ENCODE measurements at places on chromosomes 6 and 20.

GRCh38 chr20:32231245-32231644 is 23.6 kb downstream of the POFUT1 start:
- DNase-seq, result no peak

- DNase-seq, result no peak
Observed at GRCh38 chr6:106379951-106380350, 19.4 kb downstream of the CRYBG1 start.

- no peak for DNase-seq
Observed at GRCh38 chr6:56475736-56476457, 166.8 kb downstream of the DST start.

DNA sequence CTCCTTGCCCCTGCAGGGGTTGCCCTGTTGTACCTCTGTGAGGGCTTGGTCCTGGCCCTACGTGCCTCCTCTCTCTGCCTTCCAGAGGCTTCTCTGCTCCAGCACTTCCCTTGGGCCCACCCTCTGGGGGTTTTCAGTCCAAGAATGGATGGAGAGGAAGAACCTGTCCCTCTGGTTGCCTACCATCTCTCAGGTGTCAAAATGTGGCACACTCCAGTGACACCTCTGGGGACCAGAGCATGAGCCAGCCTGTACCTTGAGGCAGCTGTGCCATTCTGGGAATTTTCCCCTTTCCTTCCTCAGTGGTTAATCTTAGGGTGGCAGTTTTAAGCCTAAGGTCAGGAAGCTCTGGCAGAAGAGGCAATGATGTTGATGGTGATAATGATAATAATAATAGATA is 115.2 kb upstream of the ARMC2 start:
- no peak for DNase-seq

GRCh38 chr6:33846226-33846625 is 42.4 kb upstream of the MLN start:
- no peak for DNase-seq

GRCh38 chr6:87636315-87636714 is 46.4 kb downstream of the ORC3 start:
- no peak for DNase-seq

DNA sequence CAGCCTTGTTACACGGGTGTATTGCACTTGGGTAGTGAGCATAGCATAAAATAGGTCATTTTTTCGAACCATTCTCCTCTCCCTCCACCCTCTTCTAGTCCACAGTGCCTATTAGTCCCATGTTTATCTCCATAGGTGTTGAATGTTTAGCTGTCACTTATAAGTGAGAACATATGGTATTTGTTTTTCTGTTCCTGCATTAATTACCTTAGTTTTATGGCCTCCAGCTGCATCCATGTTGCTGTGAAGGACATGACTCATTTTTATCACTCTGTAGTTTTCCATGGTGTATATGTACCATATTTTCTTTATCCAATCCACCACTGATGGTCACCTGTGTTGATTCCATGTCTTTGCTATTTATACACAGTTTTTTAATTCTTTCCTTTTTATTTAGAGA is 889.5 kb downstream of the EYS start:
- no peak for DNase-seq

- DNase-seq, result no peak
Observed at GRCh38 chr6:14360565-14360964, 243.0 kb downstream of the CD83 start.

DNA sequence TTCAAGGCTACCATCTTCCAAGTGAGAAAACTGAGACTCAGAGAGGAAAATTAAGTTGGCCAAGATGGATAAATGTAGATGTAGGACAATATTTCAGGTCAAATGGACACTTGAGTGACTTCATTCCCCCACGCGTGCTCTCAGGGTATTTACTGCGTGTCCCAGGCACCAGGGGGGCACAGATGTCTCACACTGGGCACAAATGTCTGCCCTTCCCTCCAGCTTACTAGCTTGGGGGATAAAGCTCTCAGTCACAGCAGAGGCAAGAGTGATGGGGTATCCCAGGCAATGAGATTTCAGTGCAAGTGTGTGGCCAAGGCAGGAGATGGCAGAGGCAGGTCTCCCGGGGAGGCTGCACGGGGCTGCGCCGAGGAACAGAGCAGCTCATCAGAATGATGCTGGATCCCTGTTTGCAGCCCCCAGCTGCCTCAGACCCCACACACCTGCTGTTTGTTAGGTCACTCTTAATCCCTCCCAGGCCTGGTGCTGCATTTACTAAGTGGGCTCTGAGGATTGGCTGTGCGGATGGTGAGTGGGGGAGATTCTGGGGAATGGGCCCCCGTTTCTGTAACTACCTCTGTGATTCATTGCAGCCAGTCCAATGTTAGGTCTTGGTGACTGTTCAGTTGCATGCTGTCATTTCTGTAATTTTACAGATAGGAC is 44.1 kb downstream of the PTK7 start:
- no peak for DNase-seq

- no peak for DNase-seq
Observed at GRCh38 chr6:10908228-10908627, 21.4 kb downstream of the SYCP2L start.

- DNase-seq, result no peak
Observed at GRCh38 chr20:10432079-10432478, 1.9 kb downstream of the MKKS start.

DNA sequence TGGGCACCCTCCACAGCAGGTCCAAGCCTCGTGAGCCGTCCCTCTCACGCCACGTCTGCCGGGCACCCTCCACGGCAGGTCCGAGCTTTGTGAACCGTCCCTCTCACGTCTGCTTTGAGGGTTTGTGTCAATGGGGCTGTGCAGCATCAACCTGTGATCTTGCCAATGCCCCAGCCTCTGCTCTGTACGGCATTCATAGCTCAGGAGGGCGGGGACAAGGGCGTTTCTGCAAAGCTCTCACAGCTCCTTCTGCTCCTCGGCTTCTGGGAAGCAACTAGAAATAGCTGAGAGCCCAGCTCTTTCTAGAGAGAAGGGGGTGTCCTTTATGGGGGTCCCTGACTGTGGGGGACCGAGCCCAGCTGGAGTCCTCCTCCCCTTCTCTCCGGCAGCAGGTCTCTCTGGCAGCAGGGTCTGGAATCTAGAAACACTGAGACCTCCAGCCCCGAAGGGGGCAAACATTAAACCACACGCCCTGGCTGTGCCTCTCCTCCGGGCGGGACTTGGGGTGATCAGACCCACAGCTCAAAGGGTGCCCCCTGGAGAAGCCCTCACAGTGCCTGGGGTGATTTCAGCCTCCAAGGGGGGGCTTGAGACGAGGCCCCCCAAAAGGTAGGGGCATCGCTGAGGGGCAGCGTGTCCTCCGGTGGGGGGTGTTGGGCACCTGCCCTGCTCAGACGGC is 41.2 kb upstream of the CHRNA4 start:
- DNase-seq, result no peak

DNA sequence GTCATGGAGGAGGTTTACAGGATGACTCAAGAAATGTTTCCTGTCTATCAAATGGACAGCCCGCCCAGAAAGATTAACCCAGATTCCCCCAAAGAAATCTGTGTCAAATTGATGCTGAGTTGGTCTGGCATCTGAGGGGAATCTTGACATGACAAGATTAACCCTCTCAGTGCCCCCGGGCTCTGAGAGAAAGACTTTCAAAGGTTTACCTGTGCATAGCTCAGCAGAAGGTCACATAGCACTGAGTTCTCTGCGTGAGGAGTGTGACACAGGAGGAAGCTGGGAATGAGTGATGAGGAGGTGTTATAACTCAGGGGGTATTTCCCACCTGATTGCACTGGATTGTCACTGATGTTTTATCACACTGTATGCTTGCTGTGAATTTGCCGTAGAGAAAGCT is 601.2 kb downstream of the DHX35 start:
- no peak for DNase-seq

- no peak for DNase-seq
Observed at GRCh38 chr6:73169111-73169510, 56.2 kb downstream of the KHDC1L start.

DNA sequence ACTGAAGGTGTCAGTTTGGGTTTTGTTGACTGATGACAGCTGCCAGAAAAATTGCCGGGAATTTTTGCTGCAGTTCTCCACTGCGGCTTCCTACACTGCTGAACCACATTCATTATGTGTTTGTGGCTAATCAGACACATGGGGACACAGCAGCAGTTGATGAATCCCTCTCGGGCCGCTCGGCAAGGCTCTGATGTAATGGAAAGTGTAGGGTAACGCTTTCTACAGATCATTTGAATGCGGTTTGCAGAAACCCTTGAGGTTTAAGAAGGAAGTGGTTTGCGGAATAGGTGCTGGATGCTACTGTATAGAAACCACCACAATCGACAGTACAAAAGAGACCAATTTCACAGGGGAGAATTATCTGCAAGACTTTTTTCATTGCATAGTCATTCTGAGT is 138.7 kb upstream of the SASH1 start:
- DNase-seq, result no peak

- no peak for DNase-seq
Observed at GRCh38 chr20:55830121-55830827, 175.0 kb downstream of the CBLN4 start.

- no peak for DNase-seq
Observed at GRCh38 chr20:63325021-63325471, 32.1 kb downstream of the COL20A1 start.

GRCh38 chr20:51507216-51508036 is 35.1 kb downstream of the NFATC2 start:
- DNase-seq, result no peak

DNA sequence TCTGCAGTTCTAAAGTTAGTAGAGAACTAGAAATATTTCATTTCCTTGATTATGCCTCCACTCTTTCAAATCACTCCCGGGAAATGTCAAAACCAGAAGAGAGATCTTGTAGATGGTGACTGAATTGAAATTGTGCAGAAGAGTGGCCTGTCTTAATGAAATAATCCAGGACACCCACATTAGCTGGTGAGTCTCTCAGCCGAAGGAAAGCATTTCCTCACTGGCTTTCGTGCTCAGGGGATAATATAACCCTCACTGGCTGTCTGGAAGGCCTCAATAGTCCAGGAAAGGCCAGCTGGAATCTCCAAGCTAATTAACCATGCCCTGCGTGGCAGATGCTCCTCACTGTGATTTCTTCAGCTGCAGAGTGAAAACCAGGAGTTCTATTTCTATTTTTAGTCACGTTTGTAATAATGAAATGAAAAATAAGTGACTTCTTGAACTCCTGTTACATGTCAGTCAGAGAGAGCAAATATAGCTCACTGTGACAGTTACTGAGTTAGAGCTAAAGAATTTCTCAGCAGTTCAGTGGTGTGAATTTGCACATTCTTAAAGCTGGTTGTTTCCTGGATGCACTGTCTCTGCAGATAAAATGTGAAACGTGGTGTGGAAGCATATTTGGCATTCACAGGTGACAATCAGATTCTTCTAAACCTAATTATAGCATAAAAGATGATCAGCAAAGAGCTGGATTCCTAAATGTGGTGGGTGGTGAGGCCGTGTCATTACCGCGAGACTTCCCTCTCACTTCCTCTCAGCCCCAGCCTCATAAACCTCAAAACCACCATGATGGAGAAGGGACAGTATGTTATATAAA is 211.7 kb downstream of the LMBRD1 start:
- no peak for DNase-seq

GRCh38 chr6:142642651-142643050 is 302.3 kb downstream of the HIVEP2 start:
- no peak for DNase-seq

DNA sequence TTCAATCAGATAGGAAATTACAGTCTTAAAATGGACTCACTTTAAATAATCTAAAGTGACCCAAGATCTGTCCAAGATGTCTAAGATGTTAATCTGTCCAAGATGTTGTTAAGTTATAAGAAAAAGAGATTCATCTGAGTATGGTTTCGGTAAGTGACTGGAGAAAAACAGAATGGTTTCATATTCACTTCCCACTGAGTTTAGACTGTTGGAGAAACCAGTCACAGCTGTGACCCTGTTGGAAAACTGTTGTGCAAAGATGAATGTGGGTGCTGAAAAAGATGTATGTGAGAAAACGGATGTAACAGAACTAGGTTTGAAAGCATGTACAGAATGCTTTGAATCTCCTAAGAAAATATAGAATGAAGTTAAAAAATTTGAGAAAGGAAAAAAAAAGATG is 325.9 kb downstream of the COL12A1 start:
- DNase-seq, result no peak
